Upper lobe of right lung (tissue), 1 donor: ENCODE measurements at places on chromosomes 11 and 22. TPM values are rescaled to one million over a fixed set of nuclear protein-coding genes. Genes with fewer than 3 reads are reported as not detected.

FOLR1 gene
- 163 TPM for total RNA-seq

SCN3B gene
- total RNA-seq = 3.2 TPM

DNA sequence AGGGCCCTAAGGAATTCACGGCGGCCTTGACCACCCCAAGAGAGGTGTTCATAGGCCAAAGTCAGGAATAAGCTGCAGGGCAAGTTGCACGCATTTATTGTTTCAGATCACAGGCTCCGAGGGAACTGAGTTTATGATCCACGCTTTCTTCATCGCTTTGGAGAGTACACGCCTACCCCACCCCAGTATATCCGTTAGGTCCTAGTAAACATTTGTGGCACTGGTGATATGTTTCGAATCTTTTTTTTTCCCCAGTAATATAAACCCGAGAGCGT is 805 bp downstream of the GANAB start:
- no peak for DNase-seq

DNA sequence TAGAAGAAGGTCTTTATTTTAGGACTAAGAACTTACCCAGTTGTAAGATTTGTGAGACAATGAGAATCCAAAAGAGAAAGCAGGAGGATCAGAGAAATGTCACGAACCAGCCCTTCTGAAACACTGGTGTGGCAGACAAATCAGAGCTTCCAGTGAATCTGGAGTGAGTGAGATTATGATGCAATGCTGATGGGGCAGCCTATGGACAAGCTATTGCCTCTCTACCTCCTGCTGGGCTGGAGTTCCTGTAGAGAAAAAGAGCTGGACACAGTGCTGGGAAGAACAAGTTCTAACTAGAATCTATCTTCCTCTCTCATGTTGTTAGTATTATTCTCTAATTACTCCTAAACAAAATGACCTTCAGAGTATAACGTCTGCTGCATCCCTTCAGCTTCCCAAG is 12.0 kb upstream of the ANO3 start:
- no peak for DNase-seq

C11orf21 gene
- total RNA-seq = 6.5 TPM

DNA sequence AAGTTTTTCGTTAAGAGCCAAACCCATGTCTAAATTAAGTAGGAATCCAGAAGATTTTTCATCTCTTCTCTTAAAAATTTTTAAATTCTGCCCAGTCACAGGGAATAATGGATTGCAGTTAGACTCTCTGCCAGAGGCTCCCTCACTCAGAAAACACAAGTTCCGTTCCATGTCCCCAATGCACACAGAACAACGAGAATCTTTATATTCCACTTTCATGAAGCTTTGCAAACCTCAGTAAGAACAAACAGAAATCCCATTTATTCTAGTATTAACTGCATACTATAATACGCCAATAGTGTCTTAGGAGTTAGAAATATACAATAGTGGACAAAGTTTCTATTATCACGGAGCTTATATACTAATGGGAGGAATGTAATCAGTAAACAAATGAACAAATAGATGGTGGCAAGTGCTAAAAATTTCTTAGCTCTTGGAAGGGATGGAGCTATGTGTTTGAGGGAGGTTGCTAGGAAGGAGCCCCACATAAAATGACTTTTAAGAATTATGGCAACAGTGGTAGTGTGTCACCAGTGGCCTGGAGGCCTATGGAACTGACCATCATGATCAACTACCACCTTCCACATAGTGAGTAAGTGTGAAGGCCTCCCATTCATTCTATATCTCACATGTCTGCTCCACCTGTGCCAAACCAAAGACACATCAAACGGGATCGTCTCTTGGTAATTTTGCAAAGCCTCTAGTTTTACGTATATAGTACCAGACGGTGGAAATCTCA is 24.9 kb downstream of the PICALM start:
- no peak for DNase-seq

CDC42EP2 gene
- 27.5 TPM for total RNA-seq

DNA sequence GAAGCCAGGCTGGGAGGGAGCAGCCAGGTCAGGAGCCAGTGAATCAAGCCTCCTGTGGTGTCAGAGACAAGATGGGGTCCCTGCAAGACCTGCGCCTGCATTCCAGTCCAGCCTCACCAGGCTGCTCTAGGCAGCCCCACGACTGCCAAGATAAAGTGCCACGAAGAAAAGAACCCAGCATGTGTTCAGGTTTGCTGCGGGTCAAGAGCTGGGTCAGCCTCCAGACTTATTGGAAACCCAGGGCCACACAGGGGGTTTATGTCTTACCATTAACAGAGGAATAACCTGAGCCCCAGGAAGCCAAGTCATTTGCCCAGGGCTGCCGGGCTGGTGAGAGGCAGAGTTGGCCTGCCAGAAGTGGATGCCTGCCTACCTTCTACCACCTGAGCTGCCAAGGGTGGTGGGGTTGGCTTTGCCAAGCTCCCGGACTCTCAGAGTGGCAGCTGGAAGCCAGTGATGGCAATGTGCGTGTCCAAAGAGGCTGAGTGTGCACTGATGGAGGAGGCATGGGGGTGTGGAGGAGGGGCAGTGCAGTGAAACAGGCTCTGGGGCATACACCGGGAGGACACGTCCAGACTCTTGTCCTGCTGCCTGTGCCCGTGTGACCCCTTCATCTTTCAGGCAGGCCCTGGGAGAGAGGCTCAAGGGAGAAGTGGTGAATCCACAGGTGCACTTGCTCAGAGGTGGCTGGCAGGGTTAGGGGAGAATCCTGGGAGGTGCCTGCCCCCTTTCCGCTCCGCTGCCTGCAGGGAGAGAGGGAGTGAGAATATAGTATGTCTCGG is 1.7 kb downstream of the RASD2 start:
- no peak for DNase-seq

DNA sequence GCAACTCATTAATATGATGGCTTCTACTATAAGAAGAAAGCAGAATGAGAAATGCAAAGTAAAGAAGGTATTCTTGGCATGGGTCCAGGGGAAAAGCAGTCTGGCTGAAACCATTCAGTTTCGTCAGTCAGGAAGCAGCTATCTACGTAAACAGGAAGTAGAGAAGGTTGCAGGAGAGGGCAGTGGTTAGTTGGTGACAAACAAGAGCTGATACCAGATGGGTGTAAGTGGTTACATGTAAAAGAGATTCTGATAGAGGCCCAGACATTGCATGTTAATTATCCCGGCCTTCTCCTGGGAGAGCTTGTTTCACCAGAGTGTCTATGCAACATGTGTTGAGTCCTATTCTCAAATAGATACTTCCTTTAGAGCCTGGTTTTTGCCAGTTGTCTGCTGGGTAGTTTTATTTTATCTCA is 58.4 kb upstream of the PSMA1 start:
- no peak for DNase-seq

GRCh38 chr22:17085277-17086181 is 729 bp downstream of the IL17RA start:
- DNase-seq = peak; percentile 83

GRCh38 chr11:70786021-70786665 is 387.8 kb downstream of the CTTN start:
- DNase-seq = no peak

GRCh38 chr22:25534724-25535123 is 29.8 kb upstream of the GRK3 start:
- no peak for DNase-seq
